AML-193 (cell line): ENCODE measurements at places on chromosomes 4 and X.
A peak's percentile ranks its signal among the peaks of the same experiment; 100 is the strongest.

DNA sequence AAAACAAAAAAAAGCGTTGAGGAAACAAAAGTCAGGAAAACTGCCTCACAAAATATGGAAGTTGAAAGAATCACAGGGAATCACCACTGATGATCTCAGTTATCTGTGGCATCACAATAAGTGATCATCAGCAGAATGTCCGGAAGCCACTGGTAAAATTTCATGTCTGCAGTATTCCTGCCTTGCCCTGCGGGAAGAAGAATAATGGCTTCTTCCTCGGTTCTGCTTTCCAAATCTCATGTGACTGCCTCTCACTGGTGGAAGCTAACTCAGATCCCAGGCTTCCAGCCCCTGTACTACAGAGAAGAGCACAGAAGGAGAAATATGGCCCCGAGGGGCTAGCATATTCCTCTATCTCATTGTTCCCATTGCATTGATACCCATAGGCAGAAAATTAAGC lies 12.7 kb upstream of the ZNF330 start:
- no peak for DNase-seq

GRCh38 chr4:56321251-56321650 lies 66.0 kb downstream of the AASDH start:
- no peak for DNase-seq

DNA sequence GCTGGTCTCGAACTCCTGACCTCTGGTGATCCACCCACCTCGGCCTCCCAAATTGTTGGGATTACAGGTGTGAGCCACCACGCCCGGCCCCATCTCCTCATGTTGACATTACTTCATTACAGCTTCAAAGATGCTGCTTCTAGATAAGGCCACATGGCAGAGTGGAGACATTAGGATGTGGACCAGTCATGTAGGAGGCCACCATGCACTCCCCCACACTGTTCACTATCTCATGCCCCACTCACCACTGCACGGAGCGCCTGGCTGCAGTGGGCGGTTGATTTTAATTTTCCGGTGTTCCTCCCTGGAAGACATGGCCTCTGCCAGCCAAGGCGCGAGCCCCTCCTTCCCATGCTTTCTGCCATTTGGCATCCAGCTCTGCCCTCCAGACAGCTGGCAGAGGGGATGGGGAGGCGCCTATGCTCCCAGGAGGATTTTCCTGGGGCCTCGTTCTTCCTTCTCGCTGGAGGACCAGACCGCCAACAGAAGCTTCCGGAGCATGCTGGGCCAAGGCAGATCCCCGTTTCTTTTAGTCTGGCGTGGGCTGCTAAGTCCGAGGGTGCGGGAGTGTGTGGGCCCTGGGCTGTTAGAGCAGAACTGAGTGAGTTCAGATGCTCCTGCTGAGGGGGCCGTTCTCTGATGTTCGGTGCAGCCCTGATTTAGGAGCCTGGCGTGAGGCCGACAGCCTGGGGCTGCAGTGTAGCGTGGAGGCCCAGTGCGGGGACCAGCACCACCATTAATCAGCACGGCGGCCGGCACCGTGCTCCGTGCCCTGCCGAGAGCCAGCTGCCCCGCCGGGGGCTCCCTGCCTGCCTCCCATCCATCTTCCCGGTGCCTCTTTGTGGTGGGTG lies 93.1 kb downstream of the SORCS2 start:
- no peak for DNase-seq

DNA sequence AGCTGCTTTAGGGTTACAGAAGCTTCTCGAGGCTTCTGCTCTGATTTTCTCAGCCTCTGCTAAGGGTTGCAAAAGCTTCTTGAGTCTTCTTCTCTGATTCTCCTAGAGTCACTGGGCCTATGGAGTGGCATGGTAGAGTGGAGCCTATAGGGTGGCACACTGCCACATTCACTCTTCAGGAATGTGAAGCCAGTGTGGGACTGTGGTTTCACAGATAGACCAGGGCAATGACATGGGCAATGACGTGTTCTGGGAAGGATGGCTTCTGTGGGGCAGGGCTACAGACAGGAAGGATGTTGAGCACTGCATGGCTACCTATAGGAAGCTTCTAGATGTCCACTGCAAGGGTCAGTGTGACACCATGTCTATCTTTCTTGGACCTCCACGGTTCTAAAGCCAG lies 11.0 kb upstream of the MAMLD1 start:
- DNase-seq: no peak

GRCh38 chr4:18882468-18882867 lies 860.9 kb upstream of the LCORL start:
- no peak for DNase-seq

DNA sequence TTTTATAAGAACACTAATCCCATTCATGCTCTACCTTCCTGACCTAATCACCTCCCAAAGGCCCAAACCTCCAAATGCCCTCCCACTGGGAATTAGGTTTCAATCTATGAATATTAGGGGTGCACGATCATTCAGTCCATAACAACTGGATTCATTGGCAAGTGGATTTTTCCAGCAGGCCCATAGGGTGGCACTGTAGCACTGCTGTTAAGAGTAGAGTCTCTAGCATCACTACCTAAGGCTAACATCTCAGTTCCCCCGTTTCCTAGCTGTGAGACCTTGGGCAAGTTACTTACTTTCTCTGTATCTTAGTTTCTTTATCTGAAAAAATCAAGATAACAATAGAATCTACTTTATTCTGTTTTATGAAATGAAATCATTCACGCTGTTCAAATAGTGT lies 315.8 kb downstream of the STIM2 start:
- peak; percentile 6 for DNase-seq
